ENCODE measurements at places on chromosomes 5 and 9.

DNA sequence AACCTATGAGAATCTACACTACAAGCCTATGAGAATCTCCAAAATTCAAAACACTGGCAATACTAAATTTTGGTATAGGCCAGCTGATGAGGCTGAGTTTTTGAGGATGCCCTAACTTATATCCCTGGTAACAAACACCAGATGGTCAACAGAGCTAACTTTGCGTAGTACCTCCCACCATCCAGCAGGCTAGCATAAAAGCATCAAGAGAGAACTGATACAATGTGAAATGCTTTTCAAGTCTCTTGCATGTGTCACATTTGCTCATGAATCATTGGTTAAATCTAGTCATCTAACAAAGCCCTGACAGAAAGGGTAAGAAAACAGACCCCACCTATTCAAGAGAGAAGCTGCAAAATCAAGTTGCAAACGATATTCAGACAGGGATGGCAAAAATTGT, 1609.7 kb upstream of the CDH9 start:
- DNase-seq = no peak

GRCh38 chr9:132996526-132996925, 18.0 kb downstream of the GFI1B start:
- no peak for DNase-seq

DNA sequence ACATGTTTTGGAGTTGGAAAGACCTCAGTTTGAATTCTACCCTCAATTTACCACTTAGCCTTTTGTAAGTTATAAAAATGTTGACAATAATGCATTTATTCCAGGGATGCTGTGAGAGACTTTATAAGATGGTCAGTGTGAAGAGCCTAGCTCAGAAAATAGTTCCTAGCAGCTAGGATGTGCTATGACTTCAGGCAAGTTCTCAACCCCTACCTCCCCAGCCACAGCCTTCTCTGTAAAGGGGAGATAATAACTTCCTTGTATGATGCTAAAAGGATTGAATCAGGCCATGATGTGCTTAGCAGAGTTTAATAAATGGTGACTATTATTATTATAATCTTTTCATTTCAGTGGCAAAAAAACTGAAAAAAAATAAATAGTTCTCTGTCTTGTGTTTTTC, 77.6 kb downstream of the ALDH1A1 start:
- DNase-seq = no peak

- DNase-seq = no peak
Observed at GRCh38 chr9:81575956-81576355, 113.4 kb downstream of the TLE1 start.

GRCh38 chr9:117180896-117181445, 233.9 kb downstream of the ASTN2 start:
- DNase-seq = no peak

DNA sequence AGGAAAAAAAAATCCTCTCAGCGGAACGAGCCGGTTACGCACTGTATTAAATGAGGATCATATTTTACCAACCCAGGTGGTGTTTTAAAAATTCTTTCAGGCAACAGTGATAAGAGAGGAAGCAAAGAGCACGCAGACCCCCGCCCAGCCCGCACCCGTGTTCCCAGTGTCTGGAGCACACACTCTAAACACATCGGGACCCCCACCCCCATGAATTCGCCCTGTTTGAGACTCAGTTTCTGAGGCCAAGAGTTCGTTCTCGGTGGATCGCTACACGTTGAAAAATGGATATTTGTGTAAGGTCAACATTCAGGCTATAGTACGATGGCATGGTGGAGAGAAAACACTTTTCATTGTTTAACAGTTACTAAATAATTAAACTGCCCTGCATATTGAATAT, 196.3 kb downstream of the MEF2C start:
- no peak for DNase-seq

DNA sequence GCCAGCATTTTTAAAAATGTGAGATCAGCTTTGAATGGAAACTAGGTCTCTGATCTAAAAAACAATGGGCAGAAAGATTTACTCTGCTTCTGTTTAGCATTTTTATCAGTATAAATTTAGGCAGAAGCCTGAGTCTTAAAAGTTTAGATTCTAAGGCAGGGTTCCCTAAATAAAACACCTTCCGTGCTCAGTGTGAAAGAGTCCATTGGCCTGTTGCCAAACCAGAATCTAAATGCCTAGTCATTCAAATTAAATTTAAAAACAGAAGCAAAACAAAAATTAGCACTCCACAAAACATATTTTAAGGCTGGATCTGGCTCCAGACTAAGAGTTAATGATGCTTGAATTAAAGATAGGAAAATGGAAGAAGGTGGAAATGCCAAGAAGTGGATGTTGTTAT, 4.5 kb downstream of the TYRP1 start:
- no peak for DNase-seq

- DNase-seq = no peak
Observed at GRCh38 chr5:67246108-67246507, 49.5 kb upstream of the CD180 start.

- DNase-seq = no peak
Observed at GRCh38 chr5:27814983-27815382, 776.6 kb upstream of the CDH9 start.

DNA sequence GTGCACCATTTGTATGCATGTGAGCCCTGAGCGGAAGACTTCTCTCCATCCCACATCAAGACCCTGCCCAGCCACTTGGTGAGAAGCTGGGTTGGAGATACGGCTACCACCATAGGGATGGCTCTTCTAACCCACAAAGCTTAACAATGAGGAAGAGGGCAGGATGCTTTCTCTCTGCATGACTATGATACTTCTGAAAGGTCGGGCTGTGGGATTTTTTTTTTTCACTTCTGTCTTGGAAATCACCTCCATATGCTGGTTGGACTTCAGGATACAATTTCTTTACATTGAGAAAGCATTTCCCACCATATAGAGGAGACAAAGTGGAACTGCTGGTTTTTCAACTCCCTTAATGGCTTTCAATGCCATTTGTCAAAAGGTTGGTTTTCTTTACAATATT, 30.5 kb downstream of the ZNF366 start:
- no peak for DNase-seq
